ENCODE measurements at places on chromosomes 2 and 18.
A peak's percentile ranks its signal among the peaks of the same experiment; 100 is the strongest.

DNA sequence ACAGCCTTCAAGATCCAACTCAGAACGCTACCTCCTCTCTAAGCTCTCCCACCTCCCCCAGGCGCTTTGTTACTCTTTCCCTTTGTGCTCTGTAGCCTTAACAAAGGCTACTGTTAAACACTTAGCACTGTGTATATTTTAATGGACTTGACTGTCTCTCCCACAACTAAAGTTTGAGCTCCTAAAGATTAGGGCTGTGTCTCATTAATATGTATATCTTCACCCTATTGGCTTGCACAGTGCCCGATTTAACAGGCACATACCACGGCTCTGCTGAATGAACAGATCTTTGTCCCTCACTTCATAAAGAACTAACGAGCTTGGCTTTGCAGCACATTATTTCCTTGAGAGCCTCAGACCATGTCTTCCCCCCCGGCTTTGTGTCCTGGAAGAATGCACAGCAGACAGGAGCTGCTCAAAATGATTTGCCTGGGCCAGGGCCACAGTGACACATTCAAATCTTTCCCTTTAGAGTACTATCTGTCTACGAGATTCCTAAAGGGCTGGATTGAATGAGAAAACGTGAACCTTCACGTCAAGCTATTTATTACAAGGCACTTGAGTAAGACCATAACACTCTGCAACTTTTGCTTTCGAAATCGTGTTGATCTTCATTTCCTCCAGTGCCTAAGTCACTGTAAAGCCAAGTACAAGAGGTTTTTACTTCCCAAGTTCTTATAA lies 22.1 kb downstream of the ABHD3 start:
- peak; percentile 42 for DNase-seq

DNA sequence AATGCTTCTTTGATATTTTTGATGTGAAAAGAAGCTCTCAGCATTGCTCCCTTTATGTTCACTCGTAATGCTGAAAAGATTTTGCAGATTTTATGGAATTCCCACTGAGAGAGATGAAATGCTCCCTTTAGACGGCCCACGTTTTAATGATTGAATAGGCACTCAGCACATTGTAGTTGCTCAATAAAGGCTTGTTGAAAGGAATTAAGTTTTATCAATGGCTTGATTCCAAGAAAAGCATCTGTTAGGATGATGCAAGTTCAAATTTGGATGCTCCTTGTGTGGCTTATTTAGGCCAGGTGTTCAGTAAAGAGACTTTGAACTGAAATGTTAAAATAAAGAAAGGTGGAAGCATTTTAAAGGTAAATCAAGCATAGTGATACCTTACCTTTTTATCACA lies 725.1 kb downstream of the EPHA4 start:
- no peak for DNase-seq

DNA sequence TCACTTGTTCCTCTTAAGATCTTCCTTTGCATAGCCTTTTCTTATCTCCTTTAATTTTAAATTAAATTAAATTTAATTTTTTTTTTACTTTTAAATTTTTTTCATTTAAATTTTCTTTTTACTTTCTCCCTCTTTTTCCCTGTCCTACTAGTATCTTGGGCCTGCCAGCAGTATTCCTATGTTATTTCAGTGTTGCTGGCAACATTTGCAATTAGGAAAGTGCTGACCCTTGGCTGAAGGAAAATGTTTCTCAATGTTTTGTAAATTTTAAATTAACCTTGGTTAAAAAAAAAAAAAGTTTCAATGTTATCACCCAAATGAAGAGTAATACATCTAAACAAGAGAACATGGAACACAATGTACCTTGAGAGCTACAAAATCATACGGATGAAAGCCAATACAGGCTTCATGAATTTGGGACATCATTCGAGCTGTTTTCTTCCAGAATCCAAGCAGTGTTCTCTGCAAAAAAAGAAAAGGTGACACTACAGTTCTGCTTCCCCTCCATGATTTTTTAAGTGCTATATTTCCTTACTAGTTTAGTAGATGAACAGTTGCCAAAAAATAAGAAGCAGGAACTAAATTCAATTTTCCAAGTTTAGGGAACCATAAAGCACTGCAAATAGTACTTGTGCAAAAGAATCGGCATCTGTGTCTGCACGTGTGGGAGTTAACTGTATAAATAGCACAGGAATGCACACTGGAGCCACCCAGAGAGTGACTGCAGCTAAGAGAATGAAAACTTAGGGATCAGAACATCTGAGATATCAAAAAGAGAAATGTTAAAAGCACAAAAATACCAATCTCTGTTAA lies 55.8 kb downstream of the ICA1L start:
- no peak for DNase-seq

- peak; percentile 60 for DNase-seq
Observed at GRCh38 chr2:168552450-168552856, 96.4 kb downstream of the CERS6 start.

DNA sequence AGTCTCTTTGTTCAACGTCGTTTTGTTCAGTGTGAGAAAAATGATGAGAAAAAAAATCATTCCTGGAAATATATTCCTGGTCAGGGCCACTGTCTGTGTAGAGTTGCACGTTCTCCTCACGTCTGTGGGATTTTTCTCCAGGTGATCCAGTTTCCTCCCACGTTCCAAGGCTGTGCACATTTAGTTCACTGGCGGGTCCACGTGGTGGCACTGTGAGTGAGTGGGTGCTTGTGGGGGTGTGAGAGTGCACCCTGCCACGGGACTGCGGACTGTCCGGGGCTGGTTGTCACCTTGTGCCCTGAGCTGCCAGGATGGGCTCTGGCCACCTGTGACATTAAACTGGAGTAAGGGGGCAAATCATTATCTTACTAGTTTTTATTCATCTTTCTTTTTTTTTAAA lies 30.3 kb upstream of the ACYP2 start:
- no peak for DNase-seq

GRCh38 chr2:168841445-168841844 lies 39.0 kb downstream of the NOSTRIN start:
- DNase-seq, result no peak

DNA sequence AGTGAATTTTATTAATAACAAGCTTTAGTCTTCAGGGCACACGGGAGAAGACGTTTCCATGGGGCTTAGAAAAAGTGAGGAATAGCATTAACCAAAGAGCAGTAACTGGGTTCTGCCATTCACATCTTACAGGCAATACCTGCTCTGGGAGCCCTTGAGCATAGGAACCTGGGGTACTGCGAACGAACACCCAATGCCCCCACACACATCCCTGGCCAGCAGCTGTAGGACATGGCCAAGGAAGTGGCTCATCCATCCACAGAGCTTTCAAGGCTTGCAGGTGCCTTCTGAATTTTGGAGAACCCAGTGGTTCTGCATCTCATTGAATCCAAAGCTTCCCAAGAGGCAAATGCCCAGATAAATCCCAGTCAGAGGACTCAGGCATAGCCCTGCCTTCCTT lies 152.2 kb downstream of the MYT1L start:
- no peak for DNase-seq

- DNase-seq, result peak; percentile 89
Observed at GRCh38 chr2:65045651-65046050, 10.6 kb upstream of the CEP68 start.

- no peak for DNase-seq
Observed at GRCh38 chr2:62814123-62814522, 108.6 kb downstream of the EHBP1 start.

All from ELF-1 (cell line).